ENCODE measurements at places on chromosomes 7 and 10.

DNA sequence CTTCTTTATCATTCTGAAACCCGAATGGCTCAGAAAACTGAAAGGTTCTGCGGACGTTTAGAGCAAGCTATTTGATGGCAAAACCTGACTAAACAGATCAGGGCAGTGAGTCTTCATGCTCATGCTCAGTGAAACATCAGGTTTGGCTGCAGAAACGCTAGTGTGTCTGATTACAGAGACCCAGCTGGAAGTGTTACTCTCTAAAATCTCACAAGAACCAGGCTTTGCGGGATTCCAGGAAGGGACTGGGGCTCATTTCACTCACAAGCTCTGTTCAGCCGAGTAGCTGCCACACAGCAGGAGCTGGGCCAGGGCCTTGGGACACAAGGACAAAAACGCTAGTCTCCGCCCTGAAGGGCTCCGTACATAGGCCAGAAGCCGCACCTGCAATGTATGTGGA, 2.9 kb downstream of the PITRM1 start:
- DNase-seq: no peak

GRCh38 chr10:4267086-4267773, 482.2 kb upstream of the KLF6 start:
- DNase-seq: no peak

GRCh38 chr10:101940916-101941315, 97.3 kb upstream of the KCNIP2 start:
- DNase-seq: no peak

- no peak for DNase-seq
Measured at GRCh38 chr10:58384095-58384494, 1.1 kb upstream of the TFAM start.

DNA sequence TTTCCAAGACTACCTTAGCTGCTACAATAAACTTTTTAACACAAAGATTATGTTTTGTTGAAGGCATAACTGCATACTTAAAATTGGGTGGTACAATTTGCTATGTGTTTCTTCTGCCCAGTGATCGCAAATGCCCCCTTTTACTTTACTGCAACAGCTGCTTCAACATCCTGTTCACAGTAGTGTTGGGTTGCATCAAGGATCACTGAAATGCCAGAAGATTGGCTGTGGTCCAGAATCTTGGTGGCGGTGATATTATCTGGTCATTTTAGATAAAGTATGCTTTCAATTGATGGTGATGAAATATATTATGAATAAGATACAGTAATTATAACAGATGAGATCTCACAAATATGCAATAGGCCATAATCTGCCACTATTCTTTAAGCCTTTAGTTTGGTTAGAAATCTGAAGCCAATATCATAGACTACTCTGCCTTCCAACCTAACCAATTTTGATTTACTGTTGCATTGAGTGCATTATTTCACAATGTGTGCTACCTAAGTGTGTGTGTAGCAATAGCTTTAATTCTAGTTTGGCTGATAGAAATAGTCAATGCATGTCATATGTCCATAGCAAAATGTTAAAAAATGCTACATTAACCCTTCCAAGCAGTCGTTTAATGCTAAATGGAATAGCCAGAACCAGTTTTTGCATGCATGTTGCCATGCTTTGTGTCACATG, 29.8 kb upstream of the ING3 start:
- DNase-seq: no peak

DNA sequence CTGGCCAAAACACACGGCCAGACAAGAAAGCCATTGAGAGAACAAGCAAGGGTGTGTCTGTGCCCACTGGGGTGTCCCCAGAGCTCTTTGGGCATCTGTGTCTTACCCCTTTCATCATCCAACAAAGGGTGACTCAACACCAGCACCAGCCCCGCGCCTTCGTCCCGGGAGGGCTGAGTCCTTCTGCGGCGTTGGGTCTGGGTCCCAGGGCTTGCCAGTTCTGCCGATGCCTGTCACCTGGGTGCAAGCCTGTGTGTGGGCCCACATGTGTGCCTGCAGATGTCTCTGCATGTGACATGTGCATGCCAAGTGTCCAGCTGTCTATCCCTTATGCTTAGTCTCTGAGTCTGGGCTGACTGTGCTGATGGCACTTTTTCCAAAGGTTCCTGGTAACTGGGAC, 24.4 kb upstream of the ELN start:
- DNase-seq: no peak

DNA sequence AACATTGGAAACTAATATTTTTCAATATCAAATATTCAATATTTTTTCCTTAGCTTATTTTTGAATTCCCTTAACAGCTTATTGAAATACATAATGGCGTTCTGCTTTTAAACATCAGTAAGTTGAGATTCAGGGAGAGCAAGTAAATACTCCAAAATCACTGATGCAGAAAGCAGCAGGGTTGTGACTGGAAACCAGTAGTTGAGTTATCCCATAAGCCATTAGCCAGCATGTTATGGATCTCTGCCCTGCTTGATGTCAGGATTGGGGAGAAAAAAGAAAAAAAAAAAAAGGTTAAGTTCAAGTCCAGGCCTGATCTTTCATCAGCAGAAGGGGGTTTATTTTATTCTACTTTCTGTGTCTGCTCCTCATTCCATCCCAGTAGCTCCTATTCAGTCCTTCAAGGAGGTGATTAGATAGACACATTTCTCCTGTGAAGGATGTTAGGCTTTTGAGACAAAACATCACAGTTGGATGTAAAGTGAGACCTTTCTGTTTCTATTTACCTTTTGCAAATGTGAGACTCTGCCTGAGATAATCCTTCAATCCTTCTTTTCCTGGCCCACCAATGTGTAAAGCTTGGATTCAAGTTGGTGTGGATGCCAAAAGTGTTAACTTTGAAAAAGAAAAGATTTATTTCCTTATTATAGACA, 110.9 kb upstream of the HDAC9 start:
- peak; percentile 25 for DNase-seq

- peak; percentile 65 for DNase-seq
Measured at GRCh38 chr10:75703191-75703854, 271.9 kb downstream of the LRMDA start.

DNA sequence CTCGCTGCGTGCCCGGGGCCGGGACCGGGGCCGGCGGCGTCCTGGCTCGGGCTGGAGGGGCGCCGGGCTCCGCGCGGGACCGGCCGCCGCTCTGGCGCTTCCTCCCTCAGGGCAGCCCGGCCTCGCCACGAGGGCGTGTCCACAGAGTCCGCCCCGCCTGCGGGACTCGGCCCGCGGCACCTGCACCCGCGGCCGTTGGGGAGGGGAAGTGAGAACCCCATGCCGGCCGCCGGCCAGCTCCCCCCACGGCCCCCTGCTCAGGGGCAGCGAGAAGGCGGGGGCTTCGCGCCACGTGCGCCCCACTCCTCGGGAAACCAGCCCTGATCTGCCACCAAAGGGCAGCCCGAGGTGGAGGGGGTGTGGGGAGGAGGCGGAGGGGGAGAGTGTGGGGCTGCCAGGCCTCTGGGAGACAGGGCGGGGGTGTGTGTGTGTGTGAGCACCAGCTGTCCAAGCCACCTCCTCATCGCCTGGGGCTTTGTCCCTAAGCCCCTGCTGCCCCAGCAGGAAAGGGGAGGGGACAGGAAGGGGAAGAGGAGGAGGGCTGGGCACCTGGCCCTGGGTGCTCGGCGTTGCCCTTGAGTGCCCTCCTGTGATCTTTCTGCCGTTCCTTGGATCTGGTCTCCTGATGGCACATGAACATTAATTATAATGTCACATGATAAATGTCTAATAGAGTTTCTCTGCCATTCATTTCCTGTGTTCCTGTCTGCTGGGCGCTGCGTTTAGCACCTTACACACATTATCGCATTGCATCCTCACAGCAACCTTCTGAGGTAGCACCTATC, at the start of gene PIK3AP1:
Gene PIK3AP1 (minus strand): TSS at position 93 of the 785 bp plus-strand sequence. CDS start 120 bp downstream, outside the sequence.
- peak; percentile 66 for DNase-seq

GRCh38 chr7:140744005-140744404, 47.5 kb downstream of the NDUFB2 start:
- no peak for DNase-seq

DNA sequence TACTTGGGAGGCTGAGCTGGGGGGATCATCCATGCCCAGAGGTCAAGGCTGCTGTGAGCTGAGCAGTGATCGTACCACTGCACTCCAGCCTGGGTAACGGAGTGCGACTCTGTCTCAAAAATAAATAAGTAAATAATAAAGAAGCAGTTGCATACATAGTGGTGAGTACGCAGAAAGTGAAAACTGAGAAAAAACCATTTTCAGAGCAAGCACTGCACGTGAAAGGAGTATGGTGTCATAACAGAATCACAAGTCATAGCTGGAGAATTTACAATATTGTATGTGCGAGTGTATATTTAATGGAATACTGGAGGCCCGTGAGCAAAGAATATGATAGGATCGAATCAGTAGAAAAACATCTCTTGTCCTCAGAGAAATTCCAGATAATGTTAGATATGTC, 22.3 kb downstream of the KIAA1217 start:
- DNase-seq: no peak

DNA sequence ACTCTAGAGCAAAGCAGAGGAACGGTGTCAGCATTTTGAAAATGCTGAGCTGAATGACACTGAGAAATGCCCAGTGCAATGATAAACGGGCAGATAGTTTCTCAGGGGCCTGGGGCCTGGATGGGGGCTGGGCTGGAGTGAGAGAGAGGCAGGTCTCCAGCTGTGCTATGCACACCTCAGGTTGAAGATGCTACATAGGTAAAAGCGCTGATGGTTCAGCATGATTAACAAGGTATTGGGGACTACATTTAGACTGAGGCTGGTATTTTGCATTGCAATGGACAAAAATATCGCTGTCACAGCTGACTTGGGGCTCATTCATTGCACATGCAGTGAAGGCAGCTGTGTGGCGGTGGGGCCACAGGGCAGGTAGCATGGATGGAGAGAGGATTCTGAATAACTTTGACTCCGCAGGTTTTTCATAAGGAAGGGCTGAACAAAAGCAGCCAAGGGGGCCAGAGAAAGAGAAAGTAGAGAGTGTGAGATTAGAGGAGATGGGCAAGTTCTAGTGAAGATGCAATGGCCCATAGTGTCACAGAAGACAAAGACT, 290.8 kb upstream of the ZNF32 start:
- no peak for DNase-seq

DNA sequence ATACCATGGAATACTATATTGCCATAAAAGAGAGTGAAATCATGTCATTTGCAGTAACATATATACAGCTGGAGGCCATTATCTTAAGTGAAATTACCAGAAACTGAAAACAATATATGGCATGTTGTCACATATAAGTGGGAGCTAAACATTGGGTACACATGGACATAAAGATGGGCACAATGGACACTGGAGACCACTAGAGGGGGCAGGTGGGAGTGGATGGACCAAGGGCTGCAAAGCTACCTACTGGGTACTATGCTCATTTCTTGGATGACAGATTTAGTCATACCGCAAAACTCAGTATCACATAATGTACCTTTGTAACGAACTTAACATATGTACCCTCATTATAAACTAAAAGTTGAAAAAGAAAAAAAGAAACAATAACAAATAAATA, 1167.6 kb downstream of the NXPH1 start:
- DNase-seq: no peak

DNA sequence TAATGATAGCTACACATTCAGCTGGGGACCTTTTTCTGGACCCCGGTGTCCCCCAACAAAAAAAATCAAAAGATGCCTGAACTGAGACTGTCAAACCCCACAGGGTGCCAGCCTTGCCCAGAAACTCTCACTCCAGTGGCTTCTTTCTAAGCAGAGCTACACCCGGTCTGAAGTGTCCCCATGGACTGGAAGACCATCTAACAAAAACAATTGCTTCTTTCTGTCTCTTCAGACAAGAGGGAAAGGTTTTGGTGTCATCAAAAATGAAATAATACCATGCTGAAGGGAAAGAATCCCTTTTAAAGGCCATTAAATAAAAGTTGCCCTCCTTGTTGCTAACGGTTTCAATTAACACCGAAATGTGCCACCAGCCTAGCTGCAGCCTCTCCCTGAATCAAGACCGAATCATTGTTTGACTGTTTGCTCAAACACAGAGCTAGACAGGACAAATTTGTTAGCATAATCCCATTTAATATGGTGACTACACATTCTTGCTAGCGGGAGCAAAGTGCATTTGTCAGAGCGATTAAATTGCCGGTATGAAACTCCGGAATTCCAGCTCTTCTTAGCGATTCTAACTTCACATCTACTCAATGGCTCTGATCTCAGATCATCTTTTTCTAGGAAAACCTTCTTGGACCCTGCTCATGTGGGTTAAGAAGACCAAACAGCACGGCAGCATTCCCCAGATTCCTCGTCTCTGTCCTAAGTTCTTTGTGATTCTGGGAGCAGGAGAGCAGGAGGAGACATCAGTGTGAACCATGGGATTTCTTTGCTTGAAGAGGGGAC, 397.5 kb upstream of the PRKCQ start:
- DNase-seq: no peak

DNA sequence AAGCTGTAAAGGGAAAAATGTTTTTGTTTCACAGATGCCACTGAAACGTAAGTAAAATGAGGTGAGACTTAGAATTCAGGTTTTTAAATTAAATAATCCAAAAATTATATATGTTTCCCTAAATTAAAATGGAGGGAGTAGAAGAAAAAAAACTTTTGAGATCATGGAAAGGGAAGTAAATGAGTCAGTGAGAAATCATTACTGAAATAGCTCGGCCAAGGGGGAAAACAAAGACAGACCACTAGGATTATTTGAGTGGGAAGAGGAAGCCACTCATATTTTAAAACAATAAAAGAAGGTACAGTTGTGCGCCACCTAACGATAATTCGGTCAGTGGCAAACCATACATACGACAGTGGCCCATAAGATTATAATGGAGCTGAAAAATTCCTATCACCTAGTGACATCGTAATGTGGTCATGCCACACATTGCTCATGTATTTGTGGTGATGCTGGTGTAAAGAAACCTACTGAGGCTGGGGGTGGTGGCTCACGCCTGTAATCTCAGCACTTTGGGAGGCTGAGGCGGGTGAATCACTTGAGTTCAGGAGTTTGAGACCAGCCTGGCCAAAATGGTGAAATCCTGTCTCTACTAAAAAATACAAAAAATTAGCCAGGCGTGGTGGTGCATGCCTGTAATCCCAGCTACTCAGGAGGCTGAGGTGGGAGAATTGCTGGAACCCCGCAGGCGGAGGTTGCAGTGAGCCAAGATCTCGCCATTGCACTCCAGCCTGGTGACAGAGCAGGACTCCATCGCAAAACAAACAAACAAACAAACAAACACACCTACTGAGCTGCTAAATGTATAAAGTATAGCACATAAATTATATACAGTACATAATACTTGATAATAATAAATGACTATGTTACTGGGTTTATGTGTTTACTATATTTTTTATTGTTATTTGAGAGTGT, 64.7 kb downstream of the MKX start:
- no peak for DNase-seq

DNA sequence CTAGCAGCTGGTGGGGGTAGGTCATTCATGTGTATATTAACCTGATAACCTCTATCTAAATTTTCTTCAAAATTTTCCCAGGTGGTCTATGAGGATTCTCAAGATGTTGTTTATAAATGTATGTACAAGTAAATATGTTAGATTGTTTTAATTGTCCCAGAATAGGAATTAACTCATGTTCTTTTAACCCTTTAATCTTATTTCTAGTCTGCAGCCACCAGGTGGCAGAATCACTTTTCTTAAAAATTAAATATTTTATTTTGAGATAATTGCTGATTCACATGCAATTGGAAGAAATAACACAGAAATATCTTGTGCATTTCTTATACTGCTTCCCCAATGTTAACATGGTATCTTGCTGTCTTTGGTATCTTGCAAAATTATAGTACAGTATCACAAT, 589.5 kb downstream of the ARL4A start:
- DNase-seq: no peak

GRCh38 chr7:151242159-151243044, 6.1 kb downstream of the SMARCD3 start:
- no peak for DNase-seq

GRCh38 chr7:123738808-123739207, 10.0 kb downstream of the WASL start:
- no peak for DNase-seq

- DNase-seq: no peak
Measured at GRCh38 chr7:40828686-40829600, 694.1 kb downstream of the SUGCT start.

Measured in kidney (tissue), 22 donors.